ENCODE measurements at places on chromosomes 5 and 9.

GRCh38 chr9:36924071-36924470 lies 110.0 kb downstream of the PAX5 start:
- peak; percentile 87 for DNase-seq

GRCh38 chr5:114192108-114192507 lies 169.8 kb upstream of the KCNN2 start:
- DNase-seq: peak; percentile 83

DNA sequence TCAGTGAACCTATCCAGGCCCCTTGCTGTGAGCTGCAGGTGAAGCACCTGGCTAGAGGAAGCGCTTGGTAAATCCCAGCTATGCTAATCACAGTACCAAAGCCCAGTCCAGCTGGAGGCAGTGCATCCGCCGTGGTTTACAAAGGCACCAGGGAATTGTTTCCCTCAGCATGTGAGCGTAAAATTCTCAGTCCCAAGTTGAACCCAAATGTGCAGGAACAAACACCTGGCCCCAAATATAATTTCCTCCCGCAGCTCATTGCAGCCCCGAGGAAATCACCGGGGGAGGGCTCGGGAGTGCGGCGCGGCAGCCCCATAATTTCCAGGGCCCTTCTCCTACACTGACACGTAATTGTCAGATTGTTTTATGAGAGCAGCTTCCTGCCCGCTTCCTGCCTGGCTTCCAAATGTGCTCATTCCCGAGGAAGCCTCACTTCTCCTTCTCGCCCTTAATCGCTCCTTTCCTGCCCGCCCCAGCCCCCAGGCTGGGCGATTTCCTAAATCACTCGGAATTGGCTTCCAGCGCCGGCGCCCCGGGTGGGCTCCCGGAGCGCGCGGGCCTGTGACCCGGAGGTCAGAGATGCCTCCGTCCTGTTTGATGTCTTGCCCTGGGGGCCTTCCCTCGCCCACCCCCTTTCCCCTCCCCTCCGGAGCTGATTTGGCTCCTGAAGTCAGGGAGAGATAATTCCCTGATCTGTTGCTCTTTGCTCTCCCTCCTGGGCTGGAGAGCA lies 134.4 kb downstream of the FGF1 start:
- DNase-seq: peak; percentile 51

DNA sequence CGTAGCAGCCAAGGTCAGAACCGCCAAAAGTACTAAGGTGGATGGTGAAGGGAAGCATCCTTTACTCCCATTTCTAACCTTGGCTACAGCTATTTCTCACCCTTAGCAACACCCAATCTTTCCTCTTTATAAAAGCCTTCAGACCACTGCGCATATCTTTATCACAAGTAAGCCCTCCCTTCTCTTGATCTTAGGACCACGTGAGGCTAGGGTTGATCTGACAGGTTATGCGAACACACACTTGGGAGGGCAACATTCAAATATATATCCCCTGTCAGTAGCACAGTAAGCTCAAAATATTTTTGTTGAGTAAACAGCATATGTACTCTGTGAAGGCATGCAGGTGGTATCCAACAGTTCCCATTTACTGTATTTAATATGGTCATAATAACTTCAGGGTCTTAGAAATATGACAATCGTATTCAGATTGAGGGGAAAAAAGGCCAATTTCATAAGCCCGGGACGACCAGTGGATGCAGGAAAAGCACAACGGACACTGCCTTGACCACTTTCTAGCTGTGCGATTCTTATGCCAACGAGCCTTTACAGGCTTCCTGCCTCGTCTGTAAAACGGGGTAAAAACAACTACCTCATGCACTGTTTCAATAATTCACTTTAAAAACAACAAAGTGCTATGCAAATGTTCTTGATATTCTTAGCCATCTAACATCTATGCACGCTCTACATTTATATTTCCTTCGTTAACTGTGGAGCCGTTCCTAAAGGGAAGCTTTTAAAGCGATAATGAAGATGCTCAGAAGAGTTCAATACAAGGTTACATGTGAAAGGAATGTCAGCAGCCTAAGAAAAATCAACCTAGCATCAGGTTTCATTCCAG lies 1.3 kb downstream of the ARSB start:
- no peak for DNase-seq

DNA sequence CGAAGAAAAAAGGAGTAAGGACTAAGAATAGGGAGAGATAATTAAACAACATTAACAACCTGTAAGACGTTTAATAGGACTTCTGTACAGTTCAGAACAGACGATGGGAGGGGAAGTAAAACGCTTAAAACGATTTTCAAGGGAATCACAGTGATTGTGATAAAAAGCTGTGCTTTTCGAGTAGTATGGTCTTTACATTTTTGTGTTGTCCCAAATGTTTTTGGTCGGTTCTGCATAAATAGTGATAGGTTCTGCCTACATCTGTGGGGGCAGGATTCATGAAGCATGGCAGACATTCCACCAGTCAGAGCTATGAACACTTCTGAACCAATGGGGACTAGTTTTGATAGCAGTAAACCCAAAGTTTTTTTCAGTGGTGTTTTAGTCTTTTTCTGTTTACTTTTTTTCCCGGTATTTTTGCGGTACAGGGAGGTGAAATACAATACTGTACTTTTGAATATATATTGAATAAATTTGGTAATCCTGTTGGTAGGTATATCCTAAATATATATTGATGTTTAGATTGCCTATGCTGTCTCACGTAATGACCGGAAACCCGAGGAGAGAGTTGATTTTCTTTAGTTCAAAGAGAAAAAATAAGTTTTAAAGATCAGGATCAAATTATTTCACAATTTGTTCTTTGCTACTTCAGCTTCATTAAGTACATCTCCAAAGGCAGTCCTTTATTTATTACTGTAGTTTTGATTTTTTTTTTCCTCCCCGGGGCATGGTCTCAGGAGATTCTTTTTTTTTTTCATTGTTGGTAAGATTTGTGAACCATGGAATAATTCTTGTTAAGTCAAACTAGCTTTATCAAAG lies 1.3 kb downstream of the ERBIN start:
- peak; percentile 66 for DNase-seq

- no peak for DNase-seq
Observed at GRCh38 chr5:124795829-124796228, 49.4 kb upstream of the ZNF608 start.

GRCh38 chr9:22446589-22446949 lies at the start of gene DMRTA1:
TSS of gene DMRTA1 (plus strand) at chr9:22446824. CDS start at chr9:22447066, 242 bp downstream.
- DNase-seq: peak; percentile 85

- no peak for DNase-seq
Observed at GRCh38 chr9:134647359-134648080, 5.9 kb downstream of the COL5A1 start.

- no peak for DNase-seq
Observed at GRCh38 chr5:87752362-87752761, 339.6 kb upstream of the CCNH start.

DNA sequence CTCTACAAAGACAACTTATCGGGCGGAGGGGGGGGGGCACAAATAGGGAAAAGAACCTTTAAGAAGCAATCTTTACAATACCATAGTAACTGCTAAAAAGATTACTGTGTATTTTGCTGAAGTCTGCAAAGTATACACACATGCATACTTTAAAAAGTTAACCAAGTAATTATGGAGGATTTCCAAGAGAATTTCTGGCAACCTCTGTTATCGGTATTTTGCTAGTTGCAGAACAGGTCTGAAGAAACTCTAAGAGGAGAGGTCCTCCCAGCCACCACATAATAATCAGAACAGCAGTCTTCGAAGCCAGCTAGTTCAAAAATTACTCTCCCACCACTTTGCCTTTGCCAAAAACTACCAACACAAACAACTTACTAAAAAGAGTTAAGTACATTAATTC lies 56.1 kb downstream of the UBAP2 start:
- DNase-seq: no peak

DNA sequence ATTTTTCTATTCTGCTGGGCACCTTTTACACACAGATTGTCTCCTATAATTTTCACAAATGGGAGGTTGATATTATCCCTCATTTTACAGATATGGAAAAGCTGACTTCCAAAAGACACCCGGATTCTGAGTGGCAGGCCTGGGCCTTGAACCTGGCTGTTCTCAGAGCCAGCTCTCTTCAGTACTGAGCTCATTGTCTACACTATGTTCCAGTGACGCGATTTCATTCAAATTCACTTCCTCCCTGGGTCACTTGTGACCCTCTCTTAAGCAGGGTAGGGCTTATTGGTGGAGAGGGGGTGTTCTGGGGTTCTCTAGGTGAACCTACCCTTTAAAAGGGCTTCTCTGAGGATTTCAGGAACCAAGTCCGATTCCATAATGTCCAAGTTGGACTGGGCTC lies 70.2 kb downstream of the ANKRD33B start:
- DNase-seq: no peak

GRCh38 chr9:34405719-34406118 lies 29.0 kb upstream of the MYORG start:
- peak; percentile 39 for DNase-seq

GRCh38 chr5:149838881-149839739 lies 105.5 kb downstream of the PDE6A start:
- DNase-seq: peak; percentile 77

- no peak for DNase-seq
Observed at GRCh38 chr5:64108674-64109073, 57.0 kb upstream of the RNF180 start.

- peak; percentile 14 for DNase-seq
Observed at GRCh38 chr9:127445851-127446712, 5.1 kb downstream of the RPL12 start.

DNA sequence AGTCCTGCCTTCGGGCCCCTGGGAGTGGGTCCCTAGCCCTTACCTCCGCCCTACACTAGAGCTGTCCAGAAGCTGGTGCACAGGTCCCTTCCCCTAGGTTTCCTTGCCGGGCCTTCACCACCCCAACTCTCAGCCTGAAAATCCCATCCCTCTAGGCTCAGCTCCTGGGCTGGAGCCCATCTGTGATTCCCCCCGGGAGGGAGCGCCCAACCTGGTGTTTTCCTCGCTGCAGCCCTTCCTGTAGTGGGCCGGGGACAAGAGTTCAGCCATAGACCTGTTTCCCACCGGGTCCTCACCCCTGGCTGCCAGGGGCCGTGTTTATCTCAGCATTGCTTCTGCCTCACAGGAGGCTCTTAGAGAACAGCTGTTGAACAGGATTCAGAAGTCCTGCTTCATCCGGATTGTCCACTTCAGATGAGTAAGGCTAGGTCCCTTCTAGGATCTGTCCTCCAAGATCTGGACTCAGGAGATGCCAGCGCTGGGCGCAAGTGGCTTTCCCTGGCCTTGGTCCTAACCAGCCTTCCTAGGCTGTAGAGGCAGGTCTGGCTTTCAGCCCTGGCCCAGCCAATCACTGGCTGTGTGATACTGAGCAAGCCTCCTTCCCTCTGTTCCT lies 965 bp downstream of the GLIPR2 start:
- no peak for DNase-seq

GRCh38 chr9:107054146-107054545 lies 191.2 kb downstream of the ZNF462 start:
- no peak for DNase-seq

- DNase-seq: peak; percentile 45
Observed at GRCh38 chr9:70165006-70165602, 93.7 kb upstream of the SMC5 start.

DNA sequence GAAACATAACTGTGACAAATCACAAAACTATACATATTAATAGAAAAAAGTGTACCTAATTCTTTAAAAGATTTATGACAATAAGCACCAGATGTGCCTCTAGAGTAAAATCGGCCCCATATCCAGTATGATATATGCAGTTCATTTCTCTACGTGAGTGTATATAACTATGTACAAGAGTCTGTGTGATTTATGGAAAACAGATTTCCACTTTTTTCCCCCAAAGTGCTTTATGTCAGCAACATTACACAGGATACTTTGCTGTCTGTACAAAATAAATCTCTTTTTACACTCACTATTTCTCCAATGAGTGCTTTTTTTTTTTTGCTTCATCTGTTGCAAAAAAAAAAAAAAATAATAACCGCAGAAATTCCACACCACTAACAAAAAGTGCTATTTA lies 298.8 kb upstream of the RFX3 start:
- no peak for DNase-seq

DNA sequence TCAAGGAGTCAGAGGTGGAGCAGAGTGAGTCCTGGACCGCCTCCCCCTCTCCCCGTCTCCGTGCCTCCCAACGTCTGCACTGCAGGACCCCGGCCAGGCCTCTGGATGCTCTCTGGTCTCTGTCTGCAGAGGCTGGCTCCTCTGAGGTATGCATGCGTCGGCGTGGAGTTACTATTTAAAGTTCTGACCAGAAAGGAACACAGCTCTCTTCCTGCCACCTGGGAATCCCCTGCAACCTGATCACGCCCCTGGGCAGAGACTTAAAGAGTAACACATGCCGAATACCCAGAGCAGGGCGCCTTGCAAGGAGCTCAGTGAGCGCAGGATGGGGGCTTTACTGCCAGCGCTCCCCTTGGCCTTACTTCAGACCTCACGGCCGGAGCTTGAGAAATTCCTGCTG lies 16.0 kb downstream of the ANXA6 start:
- DNase-seq: no peak

- no peak for DNase-seq
Observed at GRCh38 chr5:14156290-14156649, 13.1 kb downstream of the TRIO start.

GRCh38 chr9:112332977-112333638 lies at the start of gene PTBP3:
TSS of gene PTBP3 (minus strand) at chr9:112333619. CDS start at chr9:112297865, 35,754 bp downstream.
- peak; percentile 71 for DNase-seq

- no peak for DNase-seq
Observed at GRCh38 chr5:121288781-121289180, 562.9 kb upstream of the FTMT start.

DNA sequence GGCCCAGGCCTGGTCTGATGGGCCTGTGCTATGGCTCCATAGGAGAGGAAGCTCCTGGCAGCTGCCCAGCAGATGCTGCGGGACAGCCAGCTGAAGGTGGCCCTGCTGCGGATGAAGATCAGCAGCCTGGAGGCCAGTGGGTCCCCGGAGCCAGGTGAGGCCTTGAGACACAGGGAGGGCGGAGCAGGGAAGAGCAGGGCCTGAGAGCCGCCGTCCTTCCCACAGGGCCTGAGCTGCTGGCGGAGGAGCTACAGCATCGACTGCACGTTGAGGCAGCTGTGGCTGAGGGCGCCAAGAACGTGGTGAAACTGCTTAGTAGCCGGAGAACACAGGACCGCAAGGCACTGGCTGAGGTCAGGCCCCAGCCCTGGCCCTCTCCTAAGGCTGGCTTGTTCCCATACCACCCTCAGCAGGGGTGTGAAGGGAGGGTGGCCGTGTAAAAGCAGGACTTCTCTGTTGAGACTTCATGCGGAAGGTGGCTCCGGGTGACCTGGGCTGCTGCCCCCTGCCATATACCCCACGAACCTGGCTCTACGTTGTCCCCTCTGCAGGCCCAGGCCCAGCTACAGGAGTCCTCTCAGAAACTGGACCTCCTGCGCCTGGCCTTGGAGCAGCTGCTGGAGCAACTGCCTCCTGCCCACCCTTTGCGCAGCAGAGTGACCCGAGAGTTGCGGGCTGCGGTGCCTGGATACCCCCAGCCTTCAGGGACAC lies 4.5 kb downstream of the PKN3 start:
- no peak for DNase-seq

- DNase-seq: no peak
Observed at GRCh38 chr5:72917371-72917776, 38.5 kb upstream of the FCHO2 start.

DNA sequence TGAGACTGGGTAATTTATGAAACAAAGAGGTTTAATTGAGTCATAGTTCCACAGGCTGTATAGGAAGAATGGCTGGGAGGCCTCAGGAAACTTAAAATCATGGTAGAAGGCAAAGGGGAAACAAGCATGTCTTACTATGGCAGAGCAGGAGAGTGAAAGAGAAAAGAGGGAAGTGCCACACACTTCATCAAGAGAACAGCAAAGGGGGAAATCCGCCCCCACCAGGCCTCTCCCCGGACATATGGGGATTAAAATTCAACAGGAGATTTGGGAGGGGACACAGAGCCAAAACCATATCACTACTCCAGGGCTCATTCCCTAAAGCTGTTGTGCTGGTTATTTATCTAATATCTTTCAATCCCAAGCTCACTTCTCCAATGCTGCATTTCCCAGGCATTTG lies 50.2 kb upstream of the NR3C1 start:
- DNase-seq: no peak
